ENCODE measurements at places on chromosomes 7 and 10.
A peak's percentile ranks its signal among the peaks of the same experiment; 100 is the strongest.

GRCh38 chr7:154789404-154789803, 213.5 kb downstream of the PAXIP1 start:
- DNase-seq: no peak

DNA sequence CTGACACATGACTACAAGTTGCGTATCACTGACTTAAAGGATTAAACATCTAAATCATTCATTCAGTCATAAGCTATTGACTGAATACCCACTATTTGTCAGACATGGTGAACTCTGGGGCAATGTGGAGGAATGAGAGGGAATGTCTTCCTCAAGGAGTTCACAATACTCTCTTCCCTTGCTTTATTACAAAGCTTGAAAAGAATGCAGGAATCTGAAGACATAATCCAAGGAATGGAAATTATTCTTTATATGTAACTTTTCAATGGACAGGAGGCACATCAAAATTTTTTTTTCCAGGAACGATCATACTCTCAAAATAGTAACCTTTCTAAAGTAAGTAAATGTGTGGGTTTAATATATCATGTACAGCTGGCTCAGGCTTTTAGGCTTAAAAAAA, 111.9 kb downstream of the ATXN7L1 start:
- DNase-seq: no peak

DNA sequence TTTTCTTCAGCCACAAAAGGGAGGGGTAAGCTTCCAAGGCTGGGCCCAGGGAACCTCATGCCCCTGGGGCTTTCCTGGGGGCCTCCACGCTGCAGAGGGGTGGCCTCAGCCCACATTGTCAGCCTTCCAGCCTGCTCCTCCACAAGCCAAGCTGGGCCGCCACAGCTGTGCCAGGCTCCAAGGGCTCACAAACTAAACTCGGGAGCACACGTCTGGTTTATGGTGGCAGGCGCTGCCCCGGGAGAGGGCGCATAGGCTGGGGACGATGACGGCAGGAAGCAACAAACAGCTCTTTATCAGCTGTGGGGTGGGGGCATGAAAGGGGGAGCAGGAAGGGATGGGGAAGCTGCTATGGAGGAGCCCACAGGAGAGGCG, 6.3 kb upstream of the CDH23 start:
- peak; percentile 27 for DNase-seq

DNA sequence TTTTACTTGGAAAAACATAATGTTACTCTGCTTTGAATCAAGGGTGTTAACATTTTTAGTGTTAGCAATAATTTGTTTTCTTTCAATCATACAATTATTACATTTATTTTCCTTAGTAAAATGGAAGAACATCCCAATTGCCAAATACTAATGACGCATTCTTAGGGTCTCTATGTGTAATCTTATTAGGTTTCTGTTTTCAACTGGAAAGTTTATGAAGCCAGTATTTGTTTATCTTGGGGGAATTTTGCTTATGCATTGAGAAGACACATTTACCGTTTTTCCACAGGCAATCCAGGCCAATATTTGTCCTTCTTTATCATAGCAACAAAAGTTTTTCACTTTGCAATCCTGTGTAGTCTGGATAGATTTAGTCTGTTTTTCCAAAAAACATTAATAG, 134.5 kb downstream of the CPED1 start:
- DNase-seq: no peak

DNA sequence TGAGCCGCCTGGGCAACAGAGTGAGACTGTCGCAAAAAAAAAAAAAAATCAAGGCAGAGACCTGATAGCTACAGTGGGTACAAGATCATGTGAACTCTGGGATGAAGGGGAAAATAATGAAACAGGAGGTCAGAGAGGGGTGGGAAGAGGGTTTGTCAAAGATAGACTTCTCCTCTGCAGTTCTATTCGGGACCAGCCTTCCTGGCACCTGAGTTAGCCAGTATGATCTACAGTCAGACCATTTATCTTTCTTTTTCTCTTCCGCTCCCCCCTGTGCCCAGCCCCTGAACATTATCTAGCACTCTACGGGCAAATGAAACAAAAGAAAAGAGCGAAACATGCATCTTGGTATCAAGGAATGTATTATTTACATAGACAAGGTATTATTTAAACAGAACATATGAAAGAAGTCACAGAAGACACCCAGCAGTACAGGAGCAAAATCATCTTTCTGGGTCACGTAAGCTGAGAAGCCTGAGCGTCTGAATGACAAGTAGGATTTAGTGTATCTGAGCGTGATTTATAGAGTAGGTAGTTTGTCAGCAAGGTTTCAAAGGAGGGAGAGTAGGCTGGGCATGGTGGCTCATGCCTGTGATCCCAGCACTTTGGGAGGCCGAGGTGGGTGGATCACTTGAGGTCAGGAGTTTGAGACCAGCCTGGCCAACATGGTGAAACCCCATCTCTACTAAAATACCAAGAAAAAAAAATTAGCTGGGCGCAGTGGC, 109.0 kb downstream of the PRKCQ start:
- DNase-seq: no peak

DNA sequence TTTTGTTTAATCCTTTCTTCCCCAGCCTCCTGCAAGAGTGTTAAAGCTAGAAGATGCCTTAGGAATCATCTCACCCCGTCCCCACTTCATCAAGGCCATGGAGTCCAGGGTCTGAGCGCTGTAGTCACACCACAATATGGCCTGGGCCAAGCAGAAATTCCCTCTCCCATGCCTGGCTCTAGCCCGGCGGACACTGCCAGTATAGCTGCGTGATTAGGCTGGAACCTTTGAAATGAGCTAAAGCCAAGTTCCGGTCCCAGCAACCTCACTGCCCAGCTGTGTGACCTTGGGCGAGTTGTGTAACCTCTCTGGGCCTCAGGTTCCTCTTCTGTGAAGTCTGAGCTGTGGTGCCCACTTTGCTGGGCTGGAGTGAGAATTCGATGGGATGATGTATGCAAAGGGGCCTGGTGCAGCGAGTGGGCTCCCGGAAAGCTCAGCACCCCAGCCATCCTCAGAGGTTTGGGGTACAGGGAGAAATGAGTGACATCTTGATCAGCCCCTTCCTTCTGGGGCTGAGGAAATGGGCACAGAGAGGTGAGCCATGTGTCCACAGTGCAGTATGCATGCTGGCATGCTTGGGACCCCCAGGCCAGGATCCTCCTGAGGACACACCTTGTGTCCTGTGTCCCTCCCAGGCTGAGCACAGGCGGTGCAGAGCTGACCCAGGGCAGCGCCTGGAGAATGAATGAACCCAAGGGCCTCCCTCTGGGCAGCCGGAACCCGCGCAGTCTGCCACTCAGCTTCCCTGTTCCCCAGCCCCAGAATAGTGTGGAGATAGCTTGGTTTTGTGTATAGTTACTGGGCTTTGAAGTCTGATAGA, 118.6 kb downstream of the ZMIZ1 start:
- no peak for DNase-seq

- no peak for DNase-seq
These were observed 187.7 kb downstream of the MTERF1 start for GRCh38 chr7:91692800-91693199.

DNA sequence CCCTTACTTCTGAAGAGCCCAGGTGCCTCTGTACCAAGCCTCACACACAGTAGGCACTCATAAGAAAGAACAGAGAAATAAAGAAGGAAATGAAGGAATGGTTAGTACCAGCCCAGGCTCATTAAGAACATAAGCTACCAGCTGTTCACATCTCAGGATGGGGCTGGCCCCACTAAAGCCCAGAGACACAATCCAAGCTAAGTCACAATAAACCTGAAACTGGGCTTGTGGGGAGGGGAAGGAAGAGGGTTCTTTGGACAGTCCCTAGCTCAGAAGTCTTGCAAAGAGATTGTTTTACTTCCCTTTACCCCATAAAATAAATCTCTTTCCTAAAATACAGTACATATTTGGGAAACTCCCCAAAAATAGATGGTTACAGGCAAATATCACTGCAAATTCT, 24.3 kb downstream of the FBXW4 start:
- no peak for DNase-seq

GRCh38 chr7:96910486-96910885, 94.9 kb upstream of the DLX6 start:
- no peak for DNase-seq

GRCh38 chr7:15309872-15310271, 251.9 kb downstream of the AGMO start:
- no peak for DNase-seq

DNA sequence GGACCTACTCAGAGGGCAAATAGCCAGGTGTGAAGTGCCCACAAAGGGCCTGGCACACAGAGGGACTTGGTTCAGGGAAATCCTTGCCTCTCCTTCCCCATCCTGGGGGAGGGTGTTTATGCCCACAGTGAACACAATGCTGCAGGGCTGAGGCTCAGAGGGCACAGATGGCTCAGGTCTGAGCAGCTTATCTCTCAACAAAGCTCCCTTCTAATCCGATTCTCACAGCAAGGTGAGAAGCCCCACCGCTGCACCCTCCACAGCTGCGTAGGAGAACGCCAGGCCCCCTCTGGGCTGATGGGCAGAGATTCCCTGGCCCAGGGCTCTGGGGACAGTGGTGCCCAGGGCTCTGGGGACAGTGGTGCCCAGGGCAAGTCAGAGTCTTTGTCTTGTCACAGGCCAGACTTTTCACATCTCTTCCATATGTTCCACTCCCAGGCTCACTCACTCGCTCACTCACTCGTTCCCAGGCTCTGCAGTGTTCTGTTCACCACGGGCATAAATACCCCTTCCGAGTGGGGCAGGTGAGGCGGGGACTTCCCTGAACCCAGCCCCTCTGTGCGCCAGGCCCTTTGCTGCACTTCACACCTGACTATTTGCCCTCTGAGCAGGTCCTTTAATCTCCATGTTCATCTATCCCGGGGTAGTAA, 8.7 kb upstream of the CDHR1 start:
- no peak for DNase-seq

DNA sequence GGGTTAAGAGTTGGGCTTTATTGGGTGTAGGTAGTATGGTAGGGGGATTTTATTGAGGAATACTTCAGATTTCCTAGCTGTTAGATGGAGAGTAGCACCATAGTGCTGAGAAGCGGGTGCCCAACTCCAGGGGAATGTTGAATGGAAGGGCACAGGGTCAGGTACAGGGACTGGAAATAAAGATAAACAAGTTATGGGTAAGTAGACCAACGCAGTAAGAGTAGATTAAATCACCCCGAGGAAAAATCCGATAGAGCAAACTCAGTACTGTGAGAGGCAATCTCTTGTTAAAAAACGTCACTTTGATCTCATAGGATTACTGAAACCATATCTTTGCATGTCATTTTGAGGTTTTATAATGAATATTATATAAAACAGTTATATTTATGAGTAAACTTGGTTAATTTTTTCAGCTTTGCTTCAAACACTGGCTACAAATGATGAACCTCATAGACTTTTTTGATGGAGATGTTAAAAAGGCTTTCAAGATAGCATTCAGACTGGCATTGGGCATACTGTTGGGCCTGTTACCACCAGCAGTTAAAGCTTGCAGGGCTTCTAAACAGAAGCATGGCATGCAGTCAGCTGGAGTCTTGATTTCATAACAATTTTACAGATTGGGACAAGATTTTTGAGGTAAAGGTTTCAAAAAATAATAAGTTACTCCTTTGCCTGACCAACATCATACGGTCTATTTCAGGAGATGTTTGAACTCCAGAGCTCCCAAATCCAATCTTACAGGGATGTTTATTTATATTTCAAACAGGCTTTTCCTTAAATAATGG, 7.1 kb downstream of the AHR start:
- no peak for DNase-seq

- DNase-seq: no peak
These were observed 69.9 kb upstream of the FOXK1 start for GRCh38 chr7:4612237-4612636.

DNA sequence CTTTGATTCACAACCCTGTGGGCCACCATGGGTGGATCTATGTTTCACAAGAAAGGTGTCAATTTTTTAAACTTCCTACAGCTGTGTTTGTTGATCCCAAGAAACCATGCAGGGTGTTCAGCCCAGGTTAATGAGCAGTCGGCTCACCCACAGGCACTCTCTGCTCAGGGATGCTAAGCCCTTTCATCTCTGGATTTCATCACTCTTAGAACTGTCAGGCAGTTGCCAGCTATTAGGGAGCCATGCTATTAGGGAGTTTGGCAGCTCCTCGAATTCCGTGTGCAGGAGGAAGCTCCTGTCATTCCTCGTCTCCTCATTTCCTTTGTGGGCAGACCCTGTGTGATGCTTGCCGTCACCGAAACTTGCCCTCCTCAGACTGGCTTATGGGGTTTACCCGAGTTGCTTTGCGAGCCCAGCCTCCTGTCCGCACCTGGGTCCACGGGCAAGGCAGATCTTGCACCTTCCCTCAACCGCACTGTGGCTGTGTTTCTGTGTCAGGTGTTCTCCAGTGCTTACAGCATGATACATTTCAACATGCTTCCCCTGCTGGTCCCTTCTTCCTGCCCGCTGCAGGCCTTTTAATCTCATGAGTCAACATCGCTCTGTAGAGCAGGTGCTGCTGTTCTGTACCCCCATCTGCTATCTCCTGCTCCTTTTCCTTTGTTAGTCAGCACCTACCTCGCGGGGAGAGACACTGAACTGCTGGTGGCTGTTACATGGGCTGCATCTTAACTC, 509.8 kb downstream of the SUGCT start:
- DNase-seq: no peak

DNA sequence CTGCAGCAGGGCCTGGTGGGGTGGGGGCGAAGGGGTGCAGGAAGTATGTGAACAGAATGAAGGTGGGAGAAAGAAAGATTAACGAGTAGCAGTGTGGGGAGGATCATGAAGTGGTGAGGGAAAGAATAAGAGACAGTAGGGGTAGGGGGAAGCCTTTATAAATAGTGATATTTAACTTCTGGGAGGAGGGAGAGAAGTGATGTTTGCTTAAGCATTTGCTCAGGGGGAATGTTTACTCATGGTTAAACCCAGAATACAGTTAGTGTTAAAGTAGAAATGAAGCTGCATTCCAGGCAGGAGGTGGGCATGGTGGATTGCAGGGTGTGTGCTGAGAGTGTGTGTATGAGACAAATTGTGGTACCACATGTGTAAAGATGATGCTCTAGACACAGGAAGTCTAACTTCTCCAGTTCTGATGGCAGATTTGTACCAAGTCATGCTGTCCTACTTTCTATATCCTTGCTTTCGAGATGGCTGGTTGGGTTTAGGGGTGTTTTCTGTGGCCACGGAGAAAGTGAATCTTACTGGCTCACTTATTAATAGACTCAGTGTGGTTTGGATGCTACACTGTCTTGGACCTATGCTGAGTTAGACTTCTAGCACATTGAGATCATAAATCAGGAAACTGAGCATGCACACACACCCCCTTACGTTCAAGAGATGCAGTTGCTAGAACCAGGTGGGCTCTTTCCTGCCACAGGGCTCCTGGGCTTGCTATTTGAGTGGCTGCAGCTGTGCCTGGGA, 10.6 kb upstream of the DNMBP start:
- DNase-seq: no peak

Data from CMK (cell line).